ENCODE measurements at places on chromosomes 13 and 19.

GRCh38 chr19:6663236-6664201, 6.4 kb downstream of the TNFSF14 start:
- no peak for DNase-seq

DNA sequence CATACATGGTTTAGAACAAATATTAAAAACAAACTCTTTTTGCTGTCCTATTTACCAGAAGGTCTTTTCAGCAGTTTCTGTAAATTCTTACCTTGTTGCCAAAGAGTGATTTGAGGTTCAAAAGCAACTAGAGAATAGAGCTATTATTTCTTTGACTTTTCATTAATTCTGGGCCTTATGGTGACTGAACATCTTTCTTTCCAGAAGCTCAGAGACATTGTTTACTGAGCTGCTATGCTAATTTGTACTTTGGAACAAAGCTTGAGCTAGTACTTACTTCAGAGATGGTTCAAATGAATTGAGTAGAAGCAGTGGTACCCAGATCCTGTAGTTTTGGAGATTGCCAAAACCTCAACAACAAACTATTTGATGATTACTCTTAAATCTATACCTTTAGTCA, 331.2 kb downstream of the SPRY2 start:
- DNase-seq = no peak

DNA sequence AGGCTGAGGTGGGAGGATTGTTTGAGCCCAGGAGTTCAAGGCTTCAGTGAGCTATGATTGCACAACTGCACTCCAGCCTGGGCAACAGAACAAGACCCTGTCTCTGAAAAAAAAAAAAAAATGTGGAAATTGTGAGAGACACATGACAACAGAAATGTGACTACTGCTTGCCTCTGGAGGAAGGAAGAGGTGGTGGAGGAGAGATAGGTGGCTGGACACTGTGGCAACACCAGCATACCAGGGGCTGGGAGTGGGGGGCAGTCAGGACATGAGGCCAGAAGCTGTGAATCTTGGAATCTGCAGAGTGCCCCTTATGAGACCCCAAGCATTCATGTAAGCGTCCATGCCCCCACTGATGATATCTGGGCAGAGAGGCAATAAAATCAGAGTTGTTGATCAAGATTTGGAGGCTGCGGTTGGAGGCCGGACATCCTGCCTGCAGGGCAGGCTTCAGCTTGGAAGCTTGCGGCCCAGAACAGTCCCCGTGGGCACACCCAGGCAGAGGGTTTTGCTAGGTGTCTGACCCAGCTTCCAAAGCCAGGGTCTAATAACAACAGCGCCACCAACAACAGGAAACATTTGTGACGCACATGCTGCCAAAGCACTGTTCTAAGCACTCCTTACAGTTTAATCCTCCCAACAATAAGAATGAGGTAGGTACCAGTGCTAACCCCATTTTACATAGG, 16.9 kb downstream of the FAM187B start:
- DNase-seq = no peak

DNA sequence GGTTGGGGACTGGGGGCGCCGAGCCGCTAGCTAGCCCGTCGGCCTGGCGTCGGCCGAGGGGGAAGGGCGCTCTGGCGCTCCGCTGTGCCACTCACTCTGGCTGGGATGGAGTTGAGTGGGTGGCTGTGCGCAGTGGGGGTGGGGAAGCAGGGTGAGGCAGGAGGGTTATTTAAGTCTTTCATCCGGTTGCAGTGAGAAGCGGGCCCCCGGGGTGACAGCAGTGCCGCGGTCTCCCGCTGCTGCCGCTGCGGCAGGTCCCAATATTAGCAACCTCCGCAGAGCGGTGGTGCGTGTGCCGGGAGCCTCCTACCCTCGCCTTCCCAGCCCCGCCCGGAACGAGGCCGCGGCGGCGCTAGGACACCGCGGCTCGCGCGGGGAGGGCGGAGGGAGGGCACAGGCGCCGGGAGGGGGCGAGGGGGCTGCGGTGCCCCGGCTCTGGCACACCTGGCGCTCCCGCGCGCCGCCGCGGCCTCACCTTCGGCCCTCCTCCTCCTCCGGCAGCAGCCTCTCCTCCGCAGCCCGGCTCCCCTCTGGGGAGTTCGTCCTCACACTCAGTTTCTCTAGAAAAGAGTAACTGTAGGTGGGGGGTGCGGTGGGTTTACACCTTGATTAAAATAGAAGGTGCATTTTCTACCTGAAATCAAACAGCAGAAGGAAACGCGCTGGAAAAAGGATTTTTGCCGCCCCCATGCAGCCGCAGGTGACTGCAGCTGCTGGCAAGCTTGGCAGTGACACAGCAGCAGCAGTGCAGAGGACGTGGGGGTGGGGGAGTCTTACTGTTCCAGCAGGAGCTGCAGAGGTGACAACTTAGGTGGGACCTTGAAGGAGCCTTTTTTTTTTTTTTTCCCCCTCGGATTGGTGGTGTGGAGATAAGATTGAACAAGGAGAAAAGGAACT, 4.5 kb downstream of the FGF9 start:
- DNase-seq = no peak

- no peak for DNase-seq
Measured at GRCh38 chr19:3146677-3147100, 10.9 kb downstream of the GNA15 start.

GRCh38 chr13:20431080-20431479, 94.6 kb downstream of the CRYL1 start:
- DNase-seq = peak; percentile 15

GRCh38 chr13:94324767-94325540, 154.5 kb downstream of the DCT start:
- DNase-seq = no peak

DNA sequence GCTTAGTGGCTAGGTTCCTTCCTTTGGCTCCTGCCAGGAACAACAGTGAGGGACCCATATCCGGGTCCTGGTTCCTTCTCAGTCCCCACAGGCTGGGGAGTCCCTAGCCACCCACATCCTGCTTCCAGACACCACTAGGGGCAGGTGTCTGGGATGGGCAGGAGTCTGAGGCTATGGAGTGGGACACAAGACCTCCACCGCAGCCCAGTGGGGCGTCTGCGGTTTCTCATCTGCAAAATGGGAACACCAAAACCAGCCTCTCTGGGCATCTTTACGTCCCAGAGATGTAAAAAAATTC, 879 bp upstream of the FCGBP start:
- DNase-seq = no peak

- no peak for DNase-seq
Measured at GRCh38 chr19:8194528-8195267, 14.5 kb upstream of the CERS4 start.

DNA sequence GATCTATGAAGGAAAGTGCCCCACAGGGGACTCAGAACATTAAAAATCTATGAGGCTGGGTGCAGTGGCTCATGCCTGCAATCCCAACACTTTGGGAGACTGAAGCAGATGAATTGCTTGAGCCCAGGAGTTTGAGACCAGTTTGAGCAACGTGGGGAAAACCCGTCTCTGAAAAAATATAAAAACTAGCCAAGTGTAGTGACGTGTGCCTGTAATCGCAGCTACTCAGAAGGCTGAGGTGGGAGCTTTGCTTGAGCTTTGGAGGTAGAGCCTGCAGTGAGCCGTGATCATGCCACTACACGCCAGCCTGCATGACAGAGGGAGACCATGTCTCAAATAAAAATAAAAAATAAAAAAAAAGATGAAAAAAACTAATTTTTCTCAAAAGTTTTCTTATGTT, 1070.6 kb downstream of the PCDH9 start:
- DNase-seq = no peak
